ENCODE measurements at places on chromosomes 6 and 20. TPM values are rescaled to one million over a fixed set of nuclear protein-coding genes. Genes with fewer than 3 reads are reported as not detected.

DNA sequence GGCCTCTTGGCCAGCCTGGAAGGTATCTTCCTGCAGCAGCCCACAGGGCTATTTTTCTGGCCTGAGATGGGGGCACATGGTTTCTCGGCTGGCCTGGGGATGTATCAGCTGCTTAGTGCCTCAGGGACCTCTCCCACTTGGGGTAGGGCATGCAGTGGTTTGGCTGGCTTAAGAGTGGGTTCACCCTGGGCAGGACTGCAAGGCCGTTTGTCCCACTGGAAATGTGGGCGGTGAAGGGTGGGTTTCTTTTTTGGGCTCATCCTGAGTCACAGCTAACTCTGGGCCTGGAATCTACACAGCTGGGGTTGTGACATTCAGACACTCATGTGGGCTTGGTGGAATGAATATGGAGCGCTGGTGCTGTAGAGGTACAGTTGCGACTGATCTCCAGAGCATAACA lies 62.0 kb downstream of the CDH26 start:
- no peak for DNase-seq

DNA sequence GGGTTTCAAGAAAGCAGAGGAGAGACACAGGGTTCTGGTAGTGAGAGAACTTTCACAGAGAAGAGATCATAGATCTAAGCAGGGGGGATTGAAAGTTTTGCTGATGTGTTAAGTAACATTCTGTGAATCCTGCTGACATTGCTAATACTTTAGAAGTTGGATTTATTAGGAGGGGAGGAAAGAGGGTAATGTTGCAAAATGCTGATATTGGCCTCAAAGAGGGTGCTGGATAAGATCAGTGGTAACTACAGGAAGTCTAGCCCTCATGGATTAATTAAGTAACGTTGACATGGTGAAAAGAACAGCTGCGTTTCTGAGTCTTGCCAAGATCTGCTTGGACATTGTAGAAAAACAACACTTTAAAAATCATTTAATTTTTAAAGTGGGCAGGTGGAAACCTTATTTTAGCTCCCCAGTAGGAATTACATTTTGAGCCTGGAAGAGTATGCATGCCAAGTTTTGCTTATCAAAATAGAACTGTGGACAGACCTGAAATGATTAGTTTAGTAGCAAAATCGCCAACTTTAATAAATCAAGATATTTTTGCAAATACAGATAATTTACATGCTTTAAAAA lies 606.0 kb upstream of the HTR1E start:
- DNase-seq, result peak; percentile 23

DNA sequence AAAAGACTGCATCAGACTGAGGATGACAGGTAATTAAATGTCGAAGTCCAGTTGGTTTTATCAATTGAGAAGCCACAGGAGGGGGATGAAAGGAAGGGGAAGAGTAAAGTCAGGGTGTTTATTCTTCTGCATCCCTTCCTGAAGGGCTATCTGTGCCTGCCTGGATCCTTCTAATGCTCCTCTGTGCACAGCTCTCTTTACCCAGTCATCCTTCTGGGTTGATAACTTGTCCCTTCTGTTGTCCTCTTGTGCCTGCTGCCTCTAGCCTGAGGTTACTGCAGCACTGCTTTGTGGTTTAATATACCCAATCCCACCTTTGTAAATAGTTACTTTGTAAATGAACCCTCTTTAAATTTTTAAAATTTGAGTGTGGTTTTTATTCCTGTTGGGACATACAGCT lies 1127.3 kb downstream of the EPHA7 start:
- no peak for DNase-seq

- peak; percentile 64 for DNase-seq
Observed at GRCh38 chr6:138987643-138988468, at the start of gene REPS1. Gene REPS1, minus strand, starts transcription at chr6:138988253. Its CDS starts 571 bp downstream, at chr6:138987682.

DNA sequence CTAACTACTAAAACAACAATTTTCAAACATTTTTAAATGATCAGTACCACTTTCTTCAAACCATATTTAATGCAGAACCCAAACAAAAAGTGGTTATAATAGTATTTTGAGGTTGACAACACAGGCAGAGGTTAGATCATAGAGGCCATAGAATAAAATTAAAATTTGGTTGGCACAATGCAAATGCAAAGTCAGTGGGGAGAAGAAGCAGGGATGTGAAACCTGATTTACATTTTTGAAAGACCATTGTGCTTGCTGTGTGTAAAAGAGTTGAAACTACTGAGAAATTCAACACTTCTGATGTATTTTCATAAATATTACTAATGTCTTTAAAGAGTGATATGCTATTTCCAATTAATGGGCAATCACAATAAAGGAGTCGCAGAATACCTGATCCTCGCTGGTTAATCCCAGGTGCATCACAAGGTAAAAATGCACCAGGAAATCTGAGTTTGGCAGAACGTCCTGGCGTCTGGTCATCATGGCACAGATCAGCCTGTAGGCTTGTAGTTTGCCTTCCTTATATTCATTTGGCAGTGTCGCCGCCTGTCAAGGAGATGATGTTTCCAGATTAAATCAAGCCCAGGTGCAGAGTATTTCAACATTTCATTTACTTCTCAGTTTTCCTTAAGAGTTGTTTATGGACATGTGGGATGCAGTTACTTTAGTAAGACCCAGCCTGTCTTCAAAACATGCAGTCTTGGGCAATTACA lies 141.2 kb downstream of the RALGAPA2 start:
- no peak for DNase-seq

GRCh38 chr20:24866742-24867141 lies 82.3 kb upstream of the CST7 start:
- no peak for DNase-seq

- no peak for DNase-seq
Observed at GRCh38 chr6:11810039-11810541, 31.5 kb upstream of the ADTRP start.

DNA sequence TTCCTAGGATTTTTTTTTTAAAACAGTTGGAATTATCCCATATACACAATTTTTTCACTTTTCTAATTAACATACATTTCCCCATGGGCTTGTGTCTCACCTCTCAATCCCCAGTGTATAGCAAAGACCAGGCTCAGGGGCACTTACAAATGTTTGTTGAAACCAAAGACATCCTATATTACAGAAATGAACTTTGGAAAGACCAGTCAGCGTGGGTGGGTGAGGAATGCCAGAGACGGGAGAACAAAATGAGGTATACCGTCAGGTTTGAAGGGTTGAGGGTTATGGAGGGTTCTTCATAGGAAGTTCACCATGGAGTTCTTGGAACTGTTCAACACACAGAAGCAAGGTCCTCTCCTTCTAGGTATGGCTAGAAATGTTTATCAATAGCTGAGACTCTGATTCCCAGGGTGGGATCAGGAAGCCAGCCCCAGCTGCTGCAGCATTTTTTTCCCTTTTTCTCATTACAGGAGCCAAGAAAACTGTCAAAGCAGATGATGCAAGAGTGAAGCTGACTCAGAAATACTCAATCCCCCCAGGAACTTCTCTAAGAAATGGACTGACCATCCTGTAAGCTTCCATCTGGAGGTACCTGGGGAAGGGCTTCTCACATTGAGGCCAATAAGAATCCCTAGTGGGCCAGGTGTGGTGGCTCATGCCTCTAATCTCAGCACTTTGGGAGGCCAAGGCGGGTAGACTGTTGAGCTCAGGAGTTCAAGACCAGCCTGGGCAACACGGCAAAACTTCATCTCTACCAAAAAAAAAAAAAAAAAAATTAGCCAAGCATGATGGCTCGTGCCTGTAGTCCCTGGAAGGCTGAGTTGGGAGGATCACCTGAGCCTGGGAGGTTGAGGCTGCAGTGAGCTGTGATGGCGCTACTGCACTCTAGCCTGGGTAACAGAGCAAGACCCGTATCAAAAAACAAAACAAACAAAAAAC lies 15.9 kb upstream of the TBC1D20 start:
- DNase-seq, result no peak

GRCh38 chr6:141829566-141830360 lies 303.0 kb upstream of the GJE1 start:
- DNase-seq, result no peak

DNA sequence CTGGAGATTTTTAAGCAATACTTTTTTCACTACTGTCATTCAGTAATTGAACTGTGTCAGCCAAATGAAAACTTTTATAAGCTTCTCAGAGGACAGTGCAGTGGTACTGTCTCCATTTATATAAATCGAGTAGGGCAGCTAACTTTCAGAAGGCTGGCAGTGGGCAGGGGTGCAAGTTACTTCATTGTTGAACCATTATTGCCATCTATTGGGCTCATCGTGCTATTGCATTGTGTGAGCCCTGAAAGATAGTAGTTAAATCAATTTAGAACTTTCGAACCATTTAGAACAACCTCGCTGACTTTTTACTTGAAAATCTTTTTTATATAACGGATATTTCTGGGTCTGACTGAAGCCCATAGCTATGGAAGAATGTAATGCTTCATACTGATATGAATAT lies 347.8 kb upstream of the PLCB4 start:
- peak; percentile 15 for DNase-seq

- no peak for DNase-seq
Observed at GRCh38 chr6:1482381-1483166, 93.2 kb downstream of the FOXF2 start.

- no peak for DNase-seq
Observed at GRCh38 chr6:101085327-101085726, 204.2 kb upstream of the ASCC3 start.

- no peak for DNase-seq
Observed at GRCh38 chr6:77324866-77325265, 138.4 kb downstream of the HTR1B start.

DNA sequence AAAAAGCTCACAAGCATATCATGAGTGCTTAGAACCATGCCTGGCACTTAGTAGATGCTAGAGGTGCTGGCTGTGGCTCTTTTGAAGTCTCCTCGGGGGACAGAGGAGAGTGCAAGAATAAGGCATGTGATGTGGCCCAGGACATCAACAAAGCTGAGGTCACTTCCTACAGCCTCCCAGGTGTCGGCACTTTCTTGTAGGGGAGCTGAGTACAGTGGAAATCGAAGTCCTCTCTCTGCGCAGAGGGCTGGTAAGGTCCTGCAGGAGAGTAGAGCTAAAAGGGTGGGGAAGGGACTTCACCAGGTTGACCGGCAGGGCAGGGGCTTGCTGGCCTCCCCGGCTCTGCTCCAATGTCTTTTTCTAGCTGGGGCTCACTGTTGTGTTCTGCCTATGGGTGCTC lies 11.2 kb downstream of the SLC13A3 start:
- DNase-seq, result no peak

DNA sequence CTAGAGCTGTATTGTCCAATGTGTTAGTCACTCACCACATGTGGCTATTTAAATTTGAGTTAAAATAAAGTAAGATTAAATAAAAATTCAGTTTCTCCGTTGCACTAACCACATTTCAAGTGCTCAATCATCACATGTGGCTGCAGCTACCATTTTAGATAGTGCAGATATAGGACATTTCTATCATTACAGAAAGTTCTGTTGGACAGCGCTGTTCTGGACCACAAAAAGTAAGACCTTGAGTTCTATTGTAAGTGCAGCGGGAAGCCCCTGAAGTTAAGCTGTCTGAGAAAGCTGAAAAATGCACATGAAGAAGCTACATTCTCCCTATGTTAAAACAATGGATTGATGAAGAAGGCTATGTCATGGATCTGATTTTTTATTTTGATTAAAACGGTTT lies 1.1 kb downstream of the ORC3 start:
- no peak for DNase-seq

- no peak for DNase-seq
Observed at GRCh38 chr6:699319-699718, 6.4 kb upstream of the EXOC2 start.

DNA sequence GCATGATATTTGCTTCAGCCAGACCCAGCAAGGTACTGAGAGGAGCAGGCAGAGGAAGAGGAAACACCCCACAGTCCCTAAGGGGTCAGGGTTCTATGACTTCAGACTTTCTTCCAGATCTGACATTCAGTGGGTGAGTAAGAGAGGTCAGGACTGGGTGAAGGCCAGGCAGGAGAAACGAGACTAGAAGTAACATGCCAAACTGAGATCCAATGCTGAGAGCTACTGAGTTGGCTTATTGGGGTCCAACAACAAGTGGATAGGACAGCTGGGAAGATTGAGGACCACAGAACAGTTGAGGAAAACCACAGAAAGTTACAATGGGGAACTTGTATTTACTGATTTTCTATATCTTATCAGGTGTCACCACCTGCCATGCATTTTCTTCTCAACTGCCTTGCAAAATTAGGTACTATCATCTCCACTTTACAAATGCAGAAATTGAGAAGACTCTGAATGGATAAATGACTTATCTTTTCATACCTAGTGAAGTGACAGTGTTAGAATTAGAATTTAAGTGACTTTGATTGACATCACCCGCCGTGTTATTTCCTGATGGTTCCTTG lies 43.8 kb upstream of the HIVEP1 start:
- DNase-seq, result no peak

GRCh38 chr20:37366743-37367142 lies 20.8 kb downstream of the SRC start:
- DNase-seq, result no peak

- DNase-seq, result no peak
Observed at GRCh38 chr6:121596441-121596840, 161.0 kb downstream of the GJA1 start.

DNA sequence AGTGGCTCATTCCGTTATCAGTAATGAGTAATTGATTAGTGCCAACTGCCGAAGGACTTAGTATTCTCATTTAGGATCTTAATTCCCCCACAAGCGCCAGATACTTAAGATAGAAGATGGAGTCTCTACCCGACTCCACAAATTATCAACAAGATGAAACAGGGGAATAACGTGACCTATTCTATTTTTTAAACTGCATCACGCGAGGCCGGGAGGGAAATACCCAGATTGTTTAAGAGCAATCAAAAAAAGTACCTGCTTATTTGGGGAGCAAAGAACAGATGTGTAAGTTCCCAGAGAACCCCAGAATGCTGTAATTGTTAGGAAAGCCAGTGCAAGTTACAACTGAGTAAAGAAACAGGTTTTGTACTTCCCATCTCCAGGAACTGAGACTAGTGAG lies 1.1 kb upstream of the MAP3K5 start:
- no peak for DNase-seq

DNA sequence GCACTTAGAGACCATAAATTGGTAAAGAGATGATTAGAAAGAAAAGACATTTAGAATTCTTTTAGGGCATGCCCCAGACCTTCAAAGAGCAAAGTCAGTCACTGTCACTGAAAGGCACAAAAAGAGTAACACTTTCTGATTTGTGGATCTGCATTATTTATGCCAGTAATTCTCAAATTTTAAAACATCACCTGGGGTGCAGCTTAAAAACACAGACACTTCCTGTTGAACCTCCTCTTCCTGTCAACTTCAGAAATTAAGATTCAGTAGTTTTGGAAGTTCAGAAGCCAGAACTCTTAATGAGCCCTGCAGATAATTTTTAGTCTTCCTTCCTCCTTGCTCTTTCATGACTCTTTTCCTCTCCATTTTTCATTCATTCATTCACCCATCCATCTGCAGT lies 137.5 kb downstream of the NRN1 start:
- DNase-seq, result no peak

BPIFB3 gene
- polyA plus RNA-seq, result not detected

EYA4 gene
- polyA plus RNA-seq, result 1.3 TPM

INSM1 gene
- 0.04 TPM for polyA plus RNA-seq

PDE10A gene
- 1.8 TPM for polyA plus RNA-seq

TBX18 gene
- 8.3 TPM for polyA plus RNA-seq

All from urinary bladder (tissue), 4 donors.